Left lung (tissue), 14 donors: ENCODE measurements at places on chromosomes 4 and X. TPM values are rescaled to one million over a fixed set of nuclear protein-coding genes. Genes with fewer than 3 reads are reported as not detected.

TMEM156 gene
- 1.1 TPM for total RNA-seq

- no peak overlapping the region for H3K27ac ChIP-seq
- no peaks in the 10 kb centered on the region for H3K27me3 ChIP-seq
- H3K4me1 ChIP-seq = no peaks in the 10 kb centered on the region
- no peak for DNase-seq
- H3K36me3 ChIP-seq = no peaks in the 10 kb centered on the region
Observed at GRCh38 chrX:154607370-154607769, 11.7 kb downstream of the CTAG1B start.

DNA sequence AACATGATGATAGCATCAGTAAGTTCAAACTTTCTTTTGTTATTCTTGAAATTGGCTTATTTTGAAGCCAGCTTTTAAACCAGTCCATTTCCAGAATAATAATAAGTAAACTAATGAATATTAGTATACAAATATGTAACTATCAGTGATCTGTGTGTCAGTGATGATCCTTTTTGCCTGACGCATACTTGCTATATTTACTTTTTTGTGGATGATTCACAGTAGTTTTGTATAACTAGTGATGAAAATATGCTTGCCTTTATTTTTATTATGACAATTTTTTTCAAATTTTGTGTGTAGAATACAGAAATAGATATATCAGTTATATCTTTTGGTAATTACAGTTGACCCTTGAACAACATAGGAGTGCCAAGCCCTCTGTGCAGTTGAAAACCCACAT lies 49.5 kb downstream of the USP53 start:
- no peaks in the 10 kb centered on the region for H3K4me1 ChIP-seq

DNA sequence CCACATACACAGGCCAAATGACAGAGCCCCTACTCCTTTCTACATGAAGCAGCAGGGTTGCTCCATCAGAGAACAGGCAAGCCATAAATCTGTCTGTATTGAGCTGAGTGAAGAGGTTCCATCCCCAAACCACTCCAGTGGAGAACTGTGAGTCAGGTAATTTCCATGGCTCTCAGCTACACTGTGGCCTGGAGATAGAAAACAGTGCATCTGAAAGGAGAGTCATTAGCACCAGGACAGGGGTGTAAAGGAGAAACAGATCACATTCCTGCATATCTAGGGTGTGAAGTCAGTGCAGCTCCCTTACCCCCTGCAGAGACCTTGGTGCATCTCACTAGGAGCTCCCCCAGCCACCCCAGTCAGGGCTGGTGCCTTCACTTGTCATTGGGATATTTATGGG lies 314.7 kb downstream of the CHIC1 start:
- H3K27ac ChIP-seq = no peak overlapping the region
- no peaks in the 10 kb centered on the region for H3K27me3 ChIP-seq
- no peaks in the 10 kb centered on the region for H3K4me1 ChIP-seq
- no peaks in the 10 kb centered on the region for H3K36me3 ChIP-seq

SPANXD gene
- not detected for total RNA-seq

CXorf38 gene
- total RNA-seq = 11.1 TPM

DNA sequence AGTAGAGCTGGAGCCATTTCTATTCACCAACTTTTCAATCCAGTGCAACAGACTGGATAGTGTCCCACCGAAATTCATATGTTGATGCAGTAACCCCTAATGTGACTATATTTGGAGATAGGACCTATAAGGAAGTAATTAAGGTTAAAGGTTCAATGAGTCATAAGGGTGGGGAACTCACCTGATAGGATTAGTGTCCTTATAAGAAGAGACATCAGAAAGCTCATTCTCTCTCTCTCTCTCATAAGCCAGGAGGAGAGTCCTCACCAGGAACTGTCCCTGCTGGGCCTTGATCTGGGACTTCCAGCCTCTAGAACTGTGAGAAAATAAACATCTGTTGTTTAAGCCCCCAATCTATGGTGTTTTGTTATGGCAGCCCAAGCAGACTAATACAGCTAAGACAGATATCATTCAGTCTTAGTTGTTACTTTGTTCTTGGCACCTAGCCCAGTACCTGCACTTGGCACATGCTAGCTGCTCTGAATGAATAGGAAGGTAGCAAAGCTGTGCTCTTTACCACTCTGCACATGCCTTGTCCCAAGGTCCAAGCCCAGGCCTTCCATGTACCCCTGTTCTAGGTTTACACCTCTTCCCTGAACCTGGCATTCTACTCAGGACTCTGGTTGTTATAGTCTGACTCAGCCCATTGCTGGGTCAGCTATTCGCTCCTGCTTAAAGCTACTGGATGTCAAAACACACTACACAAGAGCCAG lies 19.2 kb upstream of the BRS3 start:
- no peak overlapping the region for H3K27ac ChIP-seq
- no peak for DNase-seq
- H3K27me3 ChIP-seq = peaks cover 5% of the 10 kb centered on the region
- no peaks in the 10 kb centered on the region for H3K4me1 ChIP-seq
- no peaks in the 10 kb centered on the region for H3K36me3 ChIP-seq

RAB9B gene
- 1.6 TPM for total RNA-seq

SORBS2 gene
- total RNA-seq = 36.5 TPM

HELT gene
- not detected for total RNA-seq
